ENCODE measurements at places on chromosomes 2 and 18.

GRCh38 chr2:45879406-45879805 lies 227.9 kb downstream of the PRKCE start:
- DNase-seq, result no peak

DNA sequence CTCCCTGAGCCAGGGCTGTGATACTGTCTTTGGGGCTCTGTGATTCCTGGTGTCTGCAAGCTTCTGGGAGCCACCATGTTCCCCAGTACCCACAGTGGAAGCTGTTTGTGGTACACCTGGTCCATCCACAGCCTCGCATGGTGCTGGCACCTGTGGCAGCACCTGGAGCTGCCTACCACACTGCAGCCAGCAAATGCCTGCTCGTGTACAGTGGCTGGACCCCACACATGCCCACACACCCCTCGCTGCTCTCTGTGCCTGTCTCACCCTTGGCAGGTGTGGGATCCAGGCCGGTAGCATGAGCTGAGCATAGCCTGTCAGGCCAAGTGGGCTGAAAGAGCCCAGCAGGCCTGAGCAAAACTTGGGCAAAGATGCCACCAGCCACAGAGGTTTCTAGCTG lies 41.8 kb upstream of the CSRNP3 start:
- no peak for DNase-seq

DNA sequence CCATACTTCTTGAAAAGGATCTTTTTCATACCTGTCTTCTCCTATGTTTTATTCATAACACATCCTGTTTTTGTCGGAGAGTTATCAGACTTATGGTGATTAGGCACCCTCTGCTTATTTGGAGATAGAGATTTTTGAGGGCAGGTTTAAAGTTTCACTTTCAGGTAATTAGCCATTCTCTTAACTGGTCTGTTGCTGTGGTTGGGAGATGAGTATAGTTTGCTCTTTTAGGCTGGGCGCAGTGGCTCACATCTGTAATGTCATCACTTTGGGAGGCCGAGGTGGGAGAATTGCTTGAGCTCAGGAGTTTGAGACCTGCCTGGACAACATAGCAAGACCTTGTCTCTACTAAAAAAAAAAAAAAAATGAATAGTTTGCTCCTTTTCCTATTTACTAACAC lies 25.3 kb downstream of the SFTPB start:
- no peak for DNase-seq

GRCh38 chr2:12883906-12884305 lies 167.2 kb downstream of the TRIB2 start:
- DNase-seq, result no peak

DNA sequence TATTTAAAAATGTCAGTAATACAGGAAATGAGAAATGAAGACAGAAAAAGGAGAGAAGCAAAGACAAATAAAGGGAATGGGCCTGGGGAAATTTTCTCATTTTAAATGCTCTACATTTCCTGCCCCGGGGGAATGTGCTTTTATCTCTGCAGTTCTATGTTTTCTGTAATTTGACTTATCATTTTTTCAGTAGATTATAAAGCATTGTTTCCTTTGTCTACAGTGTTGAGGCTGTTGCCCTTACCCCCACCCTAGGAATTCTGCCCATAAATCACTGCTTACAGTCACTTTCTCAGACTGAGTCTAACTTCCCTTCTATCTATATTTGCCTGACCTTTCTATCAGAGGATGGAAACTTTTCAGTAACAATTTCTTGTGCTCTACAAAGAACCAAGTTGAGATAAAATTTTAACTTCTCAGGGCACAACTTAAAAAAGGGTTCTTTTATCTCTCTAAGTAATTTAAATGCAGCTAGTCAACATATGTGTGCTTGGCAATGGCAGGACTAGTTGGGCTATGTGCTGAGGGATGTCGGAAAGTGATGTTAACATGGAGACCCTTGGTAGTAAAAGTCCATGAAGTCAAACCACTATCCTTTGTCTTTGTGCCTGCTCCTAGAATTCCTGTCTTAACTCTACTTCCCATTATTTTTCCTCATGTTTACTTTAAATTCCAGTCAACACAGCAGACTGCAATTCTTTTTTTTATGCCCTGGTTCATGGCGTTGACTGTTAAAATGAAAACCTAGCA lies 146.5 kb upstream of the MMADHC start:
- no peak for DNase-seq

DNA sequence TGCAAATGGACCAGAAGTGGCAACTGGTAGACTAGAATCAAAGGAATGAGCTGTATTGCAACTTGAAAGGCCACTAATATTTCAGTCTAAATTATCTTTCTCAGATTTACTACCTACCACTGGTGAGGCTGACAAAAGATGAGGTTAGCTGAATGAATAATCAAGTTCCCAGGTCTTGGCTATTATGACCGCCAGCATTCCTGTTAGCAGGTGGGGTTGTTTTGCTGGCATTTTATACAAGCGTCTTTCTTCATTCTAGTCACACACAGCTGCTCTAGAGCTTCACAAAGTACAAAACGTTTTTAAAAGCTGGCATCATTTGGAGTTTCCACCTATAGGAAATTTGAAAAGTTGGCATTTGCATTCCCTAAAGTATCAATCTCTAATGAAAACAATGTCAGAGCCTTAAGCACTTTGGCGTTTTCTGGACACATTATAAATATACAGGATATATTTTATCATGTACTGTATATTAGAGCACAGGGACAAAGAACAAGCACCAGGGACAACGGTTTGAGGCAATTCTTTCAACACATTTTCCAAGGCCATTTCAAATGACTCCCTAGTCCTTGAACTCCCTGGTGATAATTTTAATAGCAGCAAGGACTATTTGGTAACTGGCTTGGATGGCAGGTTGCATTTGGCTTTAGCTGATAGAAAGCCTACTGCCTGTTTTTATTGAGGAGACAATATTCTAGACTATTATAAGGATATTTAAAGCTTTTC lies 410.2 kb upstream of the CHST9 start:
- DNase-seq, result no peak

DNA sequence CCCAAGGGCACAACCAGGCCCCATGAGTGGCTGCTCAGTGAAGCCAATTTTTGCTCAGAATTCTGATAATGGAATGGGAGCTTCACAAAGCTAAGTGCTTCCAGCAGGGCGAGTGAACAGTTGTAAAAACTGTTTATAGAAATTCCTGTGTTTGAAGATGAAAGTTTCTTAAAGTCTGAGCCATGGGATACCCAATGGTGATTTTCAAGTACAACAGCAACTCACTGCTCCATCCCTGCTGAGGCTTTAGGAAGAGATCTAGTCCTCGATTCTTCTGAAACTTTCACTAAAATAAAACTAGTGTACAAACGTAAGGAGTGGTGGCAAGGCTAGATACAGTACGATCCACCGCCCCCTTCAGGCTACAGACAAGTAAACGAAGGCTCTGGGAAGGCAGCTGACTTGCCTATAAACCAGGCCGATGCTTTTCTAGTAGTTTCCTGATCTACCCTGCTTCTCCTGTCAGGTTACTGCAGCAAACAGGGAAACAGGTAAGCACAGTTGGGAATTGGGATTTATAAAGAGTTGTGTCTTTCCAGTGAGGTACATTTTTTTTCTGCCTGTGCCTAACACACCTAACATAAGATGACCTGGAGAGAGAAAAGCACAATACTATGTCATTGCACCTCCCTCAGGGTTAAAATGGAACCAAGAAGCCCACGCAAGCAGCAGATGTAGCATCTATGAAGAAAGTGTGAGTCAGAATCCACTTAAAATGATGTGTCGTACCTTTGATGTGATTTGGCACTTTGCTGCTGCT lies 108.7 kb downstream of the UXS1 start:
- DNase-seq, result peak; percentile 63

GRCh38 chr2:167524786-167525185 lies 636.5 kb downstream of the XIRP2 start:
- no peak for DNase-seq

DNA sequence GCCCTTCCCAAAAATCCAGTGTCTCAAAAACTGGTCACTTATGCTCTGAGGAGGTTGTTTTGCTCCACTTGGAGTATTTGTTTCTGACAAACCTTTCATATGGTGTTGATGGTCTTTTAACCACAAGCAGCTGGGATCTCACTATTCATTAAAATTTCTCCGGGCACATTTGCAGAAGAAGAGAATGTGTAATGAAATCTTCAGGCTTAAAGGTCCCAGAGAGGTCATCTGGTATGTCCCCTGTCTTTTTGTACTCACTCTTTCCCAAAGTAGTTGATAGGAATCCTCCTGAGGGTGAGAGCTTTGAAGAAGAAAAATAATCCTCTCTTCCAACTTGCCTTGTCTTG lies 430.8 kb downstream of the SETBP1 start:
- DNase-seq, result no peak
